NT2/D1 (cell line): ENCODE measurements at places on chromosomes 7 and 10.

GRCh38 chr10:103044942-103045489 is 126.9 kb downstream of the CNNM2 start:
- no peak for DNase-seq

DNA sequence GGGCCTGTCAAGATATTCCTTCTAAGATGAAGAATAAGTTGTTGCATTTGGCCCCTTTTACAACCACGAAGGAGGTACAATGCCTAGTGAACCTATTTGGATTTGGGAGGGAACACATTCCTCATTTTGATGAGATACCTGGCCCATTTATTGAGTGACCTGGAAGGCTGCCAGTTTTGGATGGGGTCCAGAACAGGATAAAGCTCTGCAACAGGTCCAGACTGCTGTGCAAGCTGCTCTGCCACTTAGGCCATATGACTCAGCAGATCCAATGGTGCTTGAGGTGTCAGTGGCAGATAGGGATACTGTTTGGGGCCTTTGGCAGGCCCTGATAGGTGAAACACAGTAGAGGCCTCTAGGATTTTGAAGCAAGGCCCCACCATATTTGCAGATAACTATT is 704.6 kb downstream of the CCSER2 start:
- DNase-seq: no peak

DNA sequence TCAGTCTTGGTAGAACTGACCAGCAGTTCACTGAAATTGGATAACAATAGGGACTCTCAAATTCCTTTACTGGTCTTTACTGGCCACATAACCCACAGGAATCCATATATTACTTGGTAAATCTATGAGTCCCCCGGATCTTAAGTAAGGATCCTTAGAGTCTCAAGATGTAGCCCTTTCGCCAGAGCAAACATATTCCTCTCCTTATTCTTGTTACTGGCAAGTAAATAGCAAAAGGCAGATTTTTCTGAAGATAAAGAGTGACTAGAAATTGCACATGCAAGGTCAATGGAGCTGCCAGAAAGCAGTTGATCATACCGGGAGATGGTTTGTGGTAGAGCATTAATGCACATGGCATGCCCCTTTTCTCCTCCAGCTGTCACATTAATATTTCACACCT is 283.0 kb downstream of the HDAC9 start:
- DNase-seq: no peak

- DNase-seq: no peak
These were observed 111.6 kb downstream of the NKX6-2 start for GRCh38 chr10:132674311-132674710.

GRCh38 chr7:150335774-150336112 is 5.7 kb downstream of the RARRES2 start:
- no peak for DNase-seq

- no peak for DNase-seq
These were observed 197.1 kb downstream of the DOCK4 start for GRCh38 chr7:112009081-112009480.

DNA sequence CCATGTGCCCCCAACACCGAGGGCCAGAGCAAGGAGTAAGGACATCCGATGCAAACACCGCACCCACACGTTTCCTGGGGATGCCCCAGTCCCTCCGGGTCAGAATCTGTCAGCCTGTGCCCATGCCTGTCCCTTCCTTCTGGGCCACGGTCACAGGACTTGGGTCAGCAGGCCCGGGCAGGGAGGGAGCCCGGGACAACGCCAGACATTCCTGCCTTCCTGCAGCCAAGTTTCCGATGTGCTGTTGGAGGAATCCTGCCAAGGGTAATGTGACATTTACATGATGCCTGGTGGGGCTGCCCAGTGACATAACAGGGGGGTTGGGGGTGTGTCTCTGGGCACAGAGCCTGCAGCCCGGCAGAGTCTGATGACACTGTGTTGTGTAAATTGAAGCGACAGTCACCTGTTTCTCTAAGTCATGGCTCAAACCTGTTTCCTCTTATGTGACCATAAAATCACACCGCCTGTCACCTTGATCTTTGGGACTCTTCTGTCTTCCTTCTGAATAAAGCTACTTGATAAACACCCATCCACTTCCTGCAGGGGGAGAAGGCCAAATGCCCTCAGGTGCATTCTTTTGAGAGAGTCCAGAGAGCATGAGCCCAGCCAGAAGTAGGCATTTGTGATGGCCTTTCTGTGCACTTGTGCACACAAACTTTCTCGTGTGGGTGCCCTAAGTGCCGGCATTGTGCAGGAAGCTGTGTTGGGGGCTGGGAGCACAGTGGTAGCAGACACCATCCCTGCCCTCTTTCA is 175.3 kb upstream of the RHEB start:
- no peak for DNase-seq

DNA sequence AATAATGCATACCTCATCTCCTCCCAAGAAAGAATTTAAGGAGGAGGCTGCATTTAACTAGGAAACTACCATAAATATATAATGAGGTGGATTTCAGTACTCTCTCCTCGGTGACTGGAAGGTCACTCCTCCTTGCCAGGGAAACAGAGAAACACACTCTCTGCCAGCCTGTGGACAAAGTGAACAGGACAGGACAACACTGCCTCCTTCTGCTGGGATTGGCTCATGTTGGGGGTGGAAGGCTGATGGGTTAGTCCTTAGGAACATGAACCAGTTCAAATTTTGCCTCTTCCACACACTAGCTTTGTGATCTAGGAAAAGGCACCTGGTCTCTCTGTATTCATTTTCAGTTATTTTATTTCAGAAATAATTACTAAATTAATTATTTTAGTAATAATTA is 50.6 kb upstream of the STEAP4 start:
- no peak for DNase-seq

GRCh38 chr7:85290269-85290668 is 103.4 kb upstream of the SEMA3D start:
- no peak for DNase-seq
